ENCODE measurements at places on chromosomes 2 and 18.

GRCh38 chr18:29874519-29875098 lies 1167.9 kb downstream of the DSC3 start:
- peak; percentile 1 for DNase-seq

DNA sequence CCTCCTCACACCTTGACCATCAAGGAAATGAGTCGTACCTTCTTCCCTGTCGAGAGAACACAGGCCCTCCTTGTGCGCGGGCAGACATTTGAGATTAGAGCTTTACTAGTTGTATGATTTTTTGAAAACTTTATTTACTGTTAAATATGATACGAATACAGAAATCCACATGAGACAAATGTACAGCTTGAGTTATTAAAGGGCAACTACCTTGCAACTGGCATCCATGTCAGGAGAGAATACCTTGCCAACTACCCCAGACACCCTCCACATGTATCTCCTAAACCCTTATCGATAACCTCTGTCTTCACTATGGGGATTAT lies 28.3 kb downstream of the KLHL23 start:
- DNase-seq: no peak

DNA sequence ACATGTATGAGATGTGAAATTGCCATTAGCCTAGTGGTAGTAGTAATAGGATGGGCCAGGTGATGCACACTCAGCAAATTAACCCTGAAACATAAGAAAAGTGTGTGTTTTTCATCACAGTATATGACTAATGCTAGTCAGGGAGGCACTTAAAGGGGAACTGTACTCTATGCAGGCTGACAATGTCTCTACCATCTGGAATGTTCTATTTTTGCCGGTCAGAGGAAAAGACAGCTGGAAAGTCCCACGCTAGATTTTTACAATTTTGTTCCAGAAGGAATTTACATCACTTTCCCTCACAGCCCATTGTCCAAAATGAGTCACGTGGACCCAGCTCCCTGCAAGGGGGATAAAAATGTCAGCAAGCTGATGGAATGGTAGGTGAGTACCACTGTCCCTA lies 746.3 kb upstream of the CHAC2 start:
- DNase-seq: no peak

DNA sequence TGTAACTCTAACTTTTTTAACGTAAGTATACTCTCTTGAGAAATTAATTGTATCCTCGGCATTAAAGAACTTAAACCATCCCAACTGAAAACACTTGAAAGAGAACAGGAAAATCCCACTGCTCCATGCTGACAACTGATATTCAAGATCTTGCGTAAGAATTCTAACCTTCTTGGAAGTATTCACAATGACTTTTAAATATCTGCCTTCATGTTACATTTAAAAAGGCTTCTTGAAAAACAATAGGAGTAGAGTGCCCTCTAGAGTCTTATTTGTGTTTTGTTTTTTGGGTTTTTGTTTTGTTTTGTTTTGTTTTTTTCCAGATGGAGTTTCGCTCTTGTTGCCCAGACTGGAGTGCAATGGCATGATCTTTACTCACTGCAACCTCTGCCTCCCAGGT lies 65.4 kb upstream of the DNAJC10 start:
- DNase-seq: no peak

GRCh38 chr2:29562319-29562718 lies 359.1 kb downstream of the ALK start:
- DNase-seq: no peak

DNA sequence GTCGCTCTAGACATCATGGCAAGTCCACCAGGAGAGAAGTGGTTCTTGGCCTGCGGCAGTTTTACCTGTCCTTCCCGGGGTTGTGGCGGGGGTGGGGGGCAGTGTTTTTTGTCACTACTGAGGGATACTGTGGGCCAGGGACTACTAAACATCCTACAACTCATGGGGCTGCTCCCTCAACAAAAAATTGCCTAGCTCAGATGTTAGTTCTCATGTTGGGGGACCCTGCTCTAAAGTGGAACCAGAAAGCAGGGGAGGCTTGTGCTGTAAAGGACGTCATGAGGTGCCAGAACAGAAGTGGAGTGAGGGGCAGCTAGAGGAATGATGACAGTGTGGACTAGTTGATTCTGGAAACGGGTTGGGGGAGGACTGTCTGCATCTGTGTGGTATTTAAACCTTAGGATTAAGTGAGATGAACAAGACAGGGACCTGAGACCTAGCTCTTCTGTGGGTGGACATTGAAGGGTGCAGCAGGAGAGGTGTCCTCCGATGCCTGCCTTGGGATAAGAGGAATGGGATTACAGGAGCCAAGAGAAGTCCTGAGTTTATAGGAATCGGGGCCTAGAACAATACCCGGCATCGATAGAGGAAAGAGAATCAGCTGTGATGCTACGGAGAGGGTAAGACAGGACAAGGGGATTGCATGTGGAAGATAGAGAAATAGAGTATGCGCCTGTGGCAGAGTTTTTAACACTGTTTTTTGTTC lies 2.7 kb downstream of the RPL31 start:
- DNase-seq: no peak

- DNase-seq: no peak
Observed at GRCh38 chr2:59033661-59034060, 792.5 kb upstream of the FANCL start.

GRCh38 chr18:12741351-12741750 lies 38.5 kb downstream of the PSMG2 start:
- DNase-seq: no peak

Data from activated T-cell treated with anti-CD3 and anti-CD28 coated beads, Interleukin-2, amount 50 U/mL, for 72 hours (primary cell).